NCI-H524 (cell line): ENCODE measurements at places on chromosomes 12 and 14.
A peak's percentile ranks its signal among the peaks of the same experiment; 100 is the strongest.

DNA sequence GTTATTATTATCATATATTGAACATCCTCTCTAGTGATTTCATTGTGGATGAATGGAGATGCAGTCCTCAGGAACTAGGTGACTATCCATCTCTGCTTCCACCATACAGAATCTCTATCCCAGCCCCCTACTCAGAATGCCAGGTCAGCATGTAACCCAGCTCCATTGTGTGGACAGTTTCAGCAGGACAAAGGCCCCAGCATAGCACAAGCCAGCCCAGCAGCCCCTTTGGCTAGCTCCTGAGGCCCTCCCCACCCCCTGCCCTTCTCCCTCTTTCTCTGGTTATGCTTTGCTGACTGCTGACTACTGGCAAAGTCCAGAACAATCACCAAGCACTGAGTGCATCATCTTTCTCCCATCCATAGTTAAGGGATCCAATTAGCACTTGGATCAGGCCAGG, 5.8 kb upstream of the SPRYD4 start:
- DNase-seq: no peak

GRCh38 chr14:93962701-93963601, 13.4 kb downstream of the ASB2 start:
- no peak for DNase-seq

- no peak for DNase-seq
Observed at GRCh38 chr12:121241156-121241970, 31.4 kb downstream of the P2RX4 start.

- no peak for DNase-seq
Observed at GRCh38 chr12:47986832-47987231, 17.4 kb downstream of the COL2A1 start.

DNA sequence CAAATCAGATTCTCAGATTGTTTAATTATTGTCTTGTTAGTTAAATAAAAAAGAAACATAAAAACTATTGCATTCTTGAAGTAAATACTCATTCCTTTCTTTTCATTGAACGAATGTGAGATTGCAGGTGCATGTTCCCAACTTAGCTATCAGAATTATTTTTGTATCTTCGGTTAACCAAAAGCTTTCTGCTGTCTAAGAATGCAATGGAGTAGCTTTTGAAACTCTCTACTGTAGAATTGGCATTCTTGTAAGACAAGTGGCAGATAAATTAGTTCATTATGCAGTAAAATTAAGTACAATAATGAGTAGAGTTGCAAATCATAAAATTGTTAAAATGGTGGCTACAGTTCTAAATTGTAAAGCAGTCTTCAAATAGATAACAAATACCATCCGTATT, 298.1 kb downstream of the ACSS3 start:
- no peak for DNase-seq

GRCh38 chr14:95067526-95067925, 89.8 kb downstream of the DICER1 start:
- no peak for DNase-seq

- DNase-seq: no peak
Observed at GRCh38 chr12:124078800-124079199, 105.8 kb downstream of the ZNF664 start.

DNA sequence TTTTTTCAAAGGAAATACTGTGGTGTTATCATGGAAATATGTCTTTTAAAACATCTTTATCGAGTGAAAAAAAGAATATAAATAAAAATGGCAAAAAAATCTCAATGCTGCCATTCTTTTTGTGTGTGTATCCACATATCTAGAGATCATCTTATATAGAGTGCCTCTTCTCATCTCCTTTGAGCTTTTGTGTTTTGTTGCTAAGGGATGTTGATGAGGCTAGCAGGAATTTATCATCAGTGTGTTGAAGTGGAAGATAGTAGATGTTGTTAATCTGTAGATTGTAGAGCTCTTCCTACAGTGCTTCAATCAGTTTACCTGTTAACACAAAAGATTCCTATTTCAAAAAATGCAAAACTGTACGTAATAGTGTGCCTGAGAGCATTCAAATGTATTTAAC, 1738.0 kb upstream of the SEL1L start:
- DNase-seq: no peak

DNA sequence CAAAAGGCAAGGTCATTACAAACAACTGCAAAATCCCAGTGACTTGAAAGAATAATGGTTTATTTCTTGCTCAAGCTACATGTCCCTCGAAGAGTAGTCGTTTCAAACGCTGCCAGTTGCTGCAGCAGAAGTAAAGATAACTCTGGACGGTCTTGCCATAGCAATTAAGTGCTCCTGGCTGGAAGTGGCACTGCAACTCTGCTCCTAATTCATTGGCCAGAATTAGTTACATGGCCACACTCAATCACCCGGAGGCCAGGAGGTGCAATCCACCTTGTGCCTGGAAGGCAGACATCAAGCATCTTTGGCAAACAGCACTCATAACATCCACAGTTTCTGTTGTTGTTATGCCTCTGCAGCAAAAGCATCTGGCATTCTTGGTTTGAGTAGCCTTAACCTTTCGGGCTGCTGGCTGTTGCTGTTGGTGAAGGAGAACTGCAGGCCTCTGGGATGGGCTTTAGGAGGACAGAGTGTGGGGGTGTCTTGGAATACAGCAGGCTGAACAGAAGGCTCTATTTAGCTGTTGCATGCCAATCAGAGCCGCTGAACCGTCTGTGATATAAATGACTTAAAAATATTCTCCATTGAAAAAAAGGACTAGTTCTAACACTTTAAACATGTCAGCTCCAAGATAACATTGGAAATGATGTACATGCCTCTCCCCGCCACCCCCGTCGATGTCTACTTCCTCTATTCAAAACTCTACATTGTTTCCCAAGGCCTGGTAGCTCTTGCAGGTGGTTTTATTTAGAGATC, 123.5 kb upstream of the DYRK2 start:
- DNase-seq: no peak

DNA sequence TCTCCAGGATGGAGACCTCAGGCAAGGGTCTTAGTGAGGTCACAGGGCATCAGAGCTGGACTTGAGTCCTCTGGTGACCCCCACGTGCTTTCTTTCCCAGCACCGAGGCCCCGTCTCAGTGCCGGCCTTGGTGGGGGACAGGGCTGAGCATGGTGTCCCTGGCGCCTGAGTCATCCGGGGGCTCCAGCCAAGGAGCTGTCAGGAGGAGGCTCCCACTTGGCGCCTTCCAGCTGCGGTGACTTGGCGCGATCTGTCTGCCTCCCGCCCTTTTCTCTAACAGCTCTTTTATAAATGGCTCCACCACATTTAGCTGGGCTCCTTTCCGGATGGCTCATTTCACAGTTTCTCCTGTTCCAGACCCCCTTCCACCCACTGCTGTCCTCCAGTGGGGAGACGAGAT, 60.4 kb downstream of the PRMT8 start:
- DNase-seq: no peak

DNA sequence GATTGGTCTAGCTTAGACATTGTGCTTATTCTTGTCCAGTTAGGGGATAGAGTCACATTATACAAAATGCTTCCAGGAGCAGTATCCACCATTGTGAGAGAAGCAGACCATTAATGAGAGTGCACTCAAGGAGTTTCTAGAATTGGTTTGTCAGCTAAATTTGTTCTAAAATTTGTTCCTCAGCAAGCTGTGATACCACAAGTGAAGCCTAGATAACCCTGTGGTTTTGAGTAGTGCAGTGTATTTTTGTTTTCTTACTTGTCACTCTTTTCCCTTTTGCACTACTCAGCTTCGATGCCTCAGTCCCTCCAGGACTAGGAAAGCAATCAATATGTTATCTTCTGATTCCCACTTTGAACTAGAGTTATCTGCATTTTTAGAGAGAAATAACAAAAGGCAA, 42.5 kb upstream of the AKAP6 start:
- no peak for DNase-seq

GRCh38 chr12:114776731-114777442, 92.9 kb upstream of the TBX3 start:
- no peak for DNase-seq

DNA sequence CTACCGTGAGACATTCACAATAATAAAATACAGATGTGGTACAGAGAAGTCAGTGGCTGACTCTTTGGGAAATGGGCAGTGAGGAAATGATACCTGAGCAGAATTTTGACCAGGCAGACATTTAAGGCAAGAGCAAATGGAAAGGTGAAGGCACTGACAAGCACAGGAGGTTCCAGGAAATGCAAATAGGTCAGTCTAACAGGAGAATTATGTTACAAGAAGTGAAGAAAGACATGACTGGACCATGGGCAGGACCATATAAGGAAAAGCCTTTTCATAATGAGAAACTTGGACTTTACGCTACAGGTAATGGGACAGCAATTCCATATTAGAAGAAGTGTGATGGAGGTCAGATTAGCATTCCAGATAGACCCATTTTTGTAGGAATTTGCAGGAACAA, 338.9 kb downstream of the PDZRN4 start:
- no peak for DNase-seq

DNA sequence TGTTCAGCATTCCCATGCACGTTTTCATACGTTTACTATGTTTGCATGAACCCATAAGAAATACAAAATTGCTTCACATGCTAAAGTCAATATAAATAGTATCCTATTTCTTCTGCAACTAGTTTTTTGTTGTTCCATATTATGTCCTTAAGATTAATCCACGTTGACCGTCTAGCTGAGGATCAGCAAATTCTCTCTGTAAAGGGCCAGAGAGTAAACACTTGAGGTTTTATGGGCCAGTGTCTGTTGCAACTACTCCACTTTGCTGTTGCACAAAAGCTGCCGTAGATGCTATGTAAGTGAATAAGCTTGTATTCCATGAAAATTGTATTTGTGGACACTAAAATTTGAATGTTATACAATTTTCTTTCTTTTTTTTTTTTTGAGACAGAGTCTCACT, 21.1 kb upstream of the PITPNM2 start:
- DNase-seq: no peak

DNA sequence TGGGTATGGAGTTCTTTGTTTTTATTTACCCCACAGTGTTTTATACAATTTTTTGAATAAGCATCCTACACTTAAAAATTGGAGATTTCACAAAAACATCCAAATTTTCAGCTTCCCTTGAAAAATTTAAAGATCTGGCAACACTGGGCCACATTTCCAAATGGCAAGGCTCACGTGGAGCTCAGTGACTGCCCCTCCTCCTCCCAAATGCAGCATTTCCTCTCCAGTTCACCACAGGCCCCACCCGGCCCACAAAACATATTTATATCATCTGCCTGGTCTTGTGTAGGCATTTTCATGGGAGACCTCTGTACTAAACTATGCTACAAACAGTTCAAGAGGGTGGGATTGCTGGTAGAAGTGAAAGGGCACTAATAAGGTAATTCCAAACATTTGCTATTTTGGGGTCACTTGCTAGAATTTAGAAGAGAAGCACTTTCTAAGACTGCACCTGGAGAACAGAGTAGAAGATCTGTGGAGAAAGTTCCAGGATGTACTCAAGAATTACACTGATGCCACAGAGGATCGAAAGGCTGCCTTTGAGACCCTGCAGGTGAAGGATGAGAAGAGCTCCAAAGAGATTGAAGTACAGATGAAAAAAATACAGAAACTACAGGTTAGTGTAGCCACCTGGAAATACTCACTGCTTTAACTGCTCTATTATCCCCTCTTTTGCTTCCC, 7.3 kb downstream of the FKBP11 start:
- no peak for DNase-seq

DNA sequence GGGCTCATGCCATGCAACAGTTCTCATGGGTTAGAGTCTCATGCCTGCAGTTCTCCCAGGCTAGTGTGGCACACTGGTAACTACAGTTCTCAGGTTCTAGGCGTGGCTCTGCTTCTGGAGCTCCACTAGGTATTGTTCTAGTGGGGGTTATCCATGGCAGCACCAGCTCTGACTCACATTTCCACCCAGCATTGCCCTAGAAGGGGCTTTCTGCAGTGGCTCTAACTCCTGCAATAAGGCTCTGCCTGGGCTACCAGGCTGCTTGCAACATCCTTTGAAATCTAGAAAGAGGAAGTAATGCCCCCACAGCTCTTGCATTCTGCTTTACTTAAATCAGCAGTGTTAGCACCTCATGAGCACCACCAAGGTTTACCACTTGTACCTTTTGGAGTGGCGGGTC, 220.3 kb upstream of the ARID2 start:
- DNase-seq: no peak

DNA sequence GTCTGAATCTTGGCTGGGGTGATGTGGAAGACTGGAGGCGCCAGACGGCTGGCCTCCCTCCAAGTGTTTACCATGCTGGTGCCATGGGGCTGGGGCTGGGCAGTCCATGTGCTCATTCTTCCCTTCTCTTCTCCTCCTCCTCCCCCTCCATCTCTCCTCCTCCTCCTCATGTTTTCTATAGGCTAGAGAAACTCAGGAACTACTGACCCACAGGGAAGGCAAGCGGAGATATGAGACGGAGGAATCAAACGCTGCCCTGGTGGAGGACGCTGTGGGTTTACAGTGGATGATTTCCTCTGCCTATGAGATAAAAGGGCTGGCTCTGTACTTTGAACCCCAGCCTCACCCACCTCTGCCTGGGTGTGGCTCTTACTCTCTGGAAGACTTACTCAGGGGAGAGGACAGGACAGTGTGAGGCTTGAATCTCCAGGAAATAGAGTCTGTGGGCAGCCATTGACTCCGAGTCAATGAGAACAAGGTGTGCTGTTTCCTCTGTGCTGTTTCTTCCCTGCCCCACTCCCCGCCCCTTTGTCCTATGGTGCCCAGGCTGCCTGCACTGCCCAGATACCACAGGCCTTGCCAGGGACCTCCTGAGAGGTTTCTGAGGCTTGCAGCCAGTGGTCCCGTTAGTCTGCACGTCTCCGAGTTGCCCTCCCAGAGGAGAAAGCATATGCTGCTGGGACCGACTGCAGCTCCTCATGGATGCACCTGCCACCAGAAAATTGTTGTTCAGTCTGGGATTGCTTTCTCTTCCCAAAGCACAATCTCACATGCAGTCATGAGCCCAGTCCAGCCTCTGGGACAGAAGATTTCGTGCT, 132.6 kb upstream of the ARHGAP5 start:
- no peak for DNase-seq

GRCh38 chr12:93018610-93019009, 89.5 kb upstream of the EEA1 start:
- DNase-seq: no peak

GRCh38 chr14:91870001-91870400, 2.7 kb upstream of the TC2N start:
- no peak for DNase-seq

DNA sequence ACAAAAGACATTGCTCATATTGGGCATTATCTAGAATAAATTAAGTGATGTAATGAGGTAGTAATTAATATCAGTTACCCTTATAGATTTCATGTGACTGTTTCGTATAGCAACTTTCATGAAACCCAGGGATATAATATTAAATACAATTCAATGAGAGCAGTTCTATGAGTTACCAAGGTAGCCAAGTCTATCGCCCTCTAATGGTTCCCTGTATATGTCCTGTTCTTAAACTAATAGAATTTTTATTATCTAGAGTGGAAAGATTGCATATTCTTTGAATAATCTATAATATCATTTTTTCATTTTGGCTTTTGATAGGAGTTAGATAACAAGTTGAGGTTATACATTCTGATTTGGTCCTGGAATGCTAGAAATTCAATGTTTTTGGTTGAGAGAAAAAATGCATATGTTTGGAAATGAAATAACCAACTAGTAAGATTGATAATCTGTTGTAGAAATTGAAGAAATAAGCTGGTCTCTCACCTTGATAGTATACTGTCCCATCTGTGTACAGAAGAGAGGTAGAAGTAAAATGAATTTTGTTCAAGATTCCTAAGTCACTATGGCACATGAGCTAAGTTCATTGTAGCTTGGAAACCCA, 59.7 kb downstream of the SCFD1 start:
- DNase-seq: peak; percentile 47

GRCh38 chr12:6533923-6534694, at the start of gene GAPDH:
Gene GAPDH, plus strand, starts transcription at chr12:6534517. Its CDS starts 316 bp downstream, at chr12:6534833.
- DNase-seq: peak; percentile 95
